ENCODE measurements at places on chromosomes 2 and 18. TPM values are rescaled to one million over a fixed set of nuclear protein-coding genes. Genes with fewer than 3 reads are reported as not detected.

The TNFAIP6 gene
- total RNA-seq: 0.21 TPM

The TEX44 gene
- not detected for total RNA-seq

The TAF4B gene
- total RNA-seq: 2.7 TPM

The IL36B gene
- not detected for total RNA-seq

The ALK gene
- total RNA-seq: 0.26 TPM

The ANKRD44 gene
- total RNA-seq: 8.7 TPM

The EPAS1 gene
- total RNA-seq: 8.0 TPM
